ENCODE measurements at places on chromosomes 6 and 20. TPM values are rescaled to one million over a fixed set of nuclear protein-coding genes. Genes with fewer than 3 reads are reported as not detected.
A peak's percentile ranks its signal among the peaks of the same experiment; 100 is the strongest.

The CRISP3 gene
- not detected for total RNA-seq

The ELOVL2 gene
- total RNA-seq: not detected

GRCh38 chr6:41936073-41936837, 5.4 kb downstream of the CCND3 start:
- peak overlapping the region; percentile 100 for H3K4me3 ChIP-seq
- DNase-seq: peak; percentile 95
- H3K36me3 ChIP-seq: peaks cover 80% of the 10 kb centered on the region
- H3K27me3 ChIP-seq: no peaks in the 10 kb centered on the region
- H3K4me1 ChIP-seq: peaks cover 63% of the 10 kb centered on the region

GRCh38 chr6:142819603-142820337, 125.2 kb downstream of the HIVEP2 start:
- peaks cover 34% of the 10 kb centered on the region for H3K36me3 ChIP-seq
- DNase-seq: peak; percentile 58
- peaks cover 65% of the 10 kb centered on the region for H3K4me1 ChIP-seq
- peak overlapping the region; percentile 91 for H3K27ac ChIP-seq
- peak overlapping the region; percentile 77 for H3K4me3 ChIP-seq

- no peak overlapping the region for H3K27ac ChIP-seq
- no peak overlapping the region for H3K4me3 ChIP-seq
- peaks cover 24% of the 10 kb centered on the region for H3K4me1 ChIP-seq
- H3K27me3 ChIP-seq: no peaks in the 10 kb centered on the region
- DNase-seq: no peak
- peaks cover 6% of the 10 kb centered on the region for H3K36me3 ChIP-seq
Observed at GRCh38 chr20:10508060-10508459, 73.0 kb downstream of the SLX4IP start.

GRCh38 chr6:104573350-104573749, 286.4 kb downstream of the HACE1 start:
- H3K4me3 ChIP-seq: no peak overlapping the region
- no peaks in the 10 kb centered on the region for H3K27me3 ChIP-seq
- H3K27ac ChIP-seq: no peak overlapping the region
- no peaks in the 10 kb centered on the region for H3K36me3 ChIP-seq
- no peaks in the 10 kb centered on the region for H3K4me1 ChIP-seq
- DNase-seq: no peak

- peaks cover 4% of the 10 kb centered on the region for H3K4me1 ChIP-seq
- no peaks in the 10 kb centered on the region for H3K36me3 ChIP-seq
- no peak overlapping the region for H3K27ac ChIP-seq
- H3K4me3 ChIP-seq: no peak overlapping the region
- no peak for DNase-seq
- no peaks in the 10 kb centered on the region for H3K27me3 ChIP-seq
Observed at GRCh38 chr6:97069363-97069762, 144.8 kb downstream of the KLHL32 start.

The CRIP3 gene
- total RNA-seq: 0.67 TPM

DNA sequence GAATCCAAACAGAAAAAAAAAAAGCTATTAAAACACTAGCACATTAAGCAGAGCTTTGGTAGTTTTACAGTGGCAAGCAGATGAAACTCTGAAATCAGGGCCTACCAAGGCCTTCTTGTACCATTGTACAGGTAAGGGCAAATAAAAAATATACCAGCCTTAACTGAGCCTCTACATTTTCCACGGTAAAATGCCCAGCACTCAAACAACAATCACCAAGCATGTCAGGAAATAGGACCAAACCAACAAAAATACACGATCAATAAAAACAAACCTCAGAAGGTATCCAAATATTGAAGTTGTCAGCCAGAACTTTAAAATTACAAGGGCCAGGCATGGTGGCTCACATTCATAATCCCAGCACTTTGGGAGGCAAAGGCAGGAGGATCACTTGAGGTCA, 18.3 kb downstream of the TRERF1 start:
- H3K4me3 ChIP-seq: no peak overlapping the region
- no peak for DNase-seq
- peaks cover 52% of the 10 kb centered on the region for H3K36me3 ChIP-seq
- no peaks in the 10 kb centered on the region for H3K27me3 ChIP-seq
- H3K27ac ChIP-seq: no peak overlapping the region

GRCh38 chr20:3705491-3705969, 6.9 kb downstream of the SIGLEC1 start:
- H3K27me3 ChIP-seq: no peaks in the 10 kb centered on the region
- H3K4me3 ChIP-seq: no peak overlapping the region
- H3K36me3 ChIP-seq: no peaks in the 10 kb centered on the region
- no peak for DNase-seq
- H3K27ac ChIP-seq: no peak overlapping the region

The CAGE1 gene
- total RNA-seq: 0.12 TPM

The DSP gene
- 0.10 TPM for total RNA-seq

DNA sequence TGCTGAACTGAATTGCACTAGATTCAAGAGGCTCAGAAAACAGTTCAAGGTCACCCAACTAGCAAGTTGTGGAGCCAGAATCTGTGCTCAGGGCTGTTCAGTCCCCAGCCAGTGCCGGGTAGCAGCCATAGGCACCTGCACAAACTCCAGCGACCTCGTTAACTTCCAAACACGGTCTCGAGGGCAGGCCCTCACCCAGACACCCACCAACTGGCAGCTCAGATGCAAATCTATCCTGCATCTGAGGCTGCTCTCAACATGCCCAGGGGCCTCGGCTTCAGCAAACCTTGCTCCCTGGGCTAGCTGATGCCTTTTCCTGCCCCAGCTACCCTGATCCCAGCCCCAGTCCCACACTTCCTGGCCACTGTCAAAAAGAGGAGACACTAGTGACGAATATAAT, 3.7 kb downstream of the JPH2 start:
- DNase-seq: no peak
- H3K4me3 ChIP-seq: no peak overlapping the region
- H3K36me3 ChIP-seq: no peaks in the 10 kb centered on the region
- peaks cover 7% of the 10 kb centered on the region for H3K4me1 ChIP-seq

GRCh38 chr6:108174371-108175175, 8.8 kb downstream of the NR2E1 start:
- DNase-seq: peak; percentile 43
- no peak overlapping the region for H3K27ac ChIP-seq
- no peak overlapping the region for H3K4me3 ChIP-seq
- peaks cover 4% of the 10 kb centered on the region for H3K36me3 ChIP-seq

The VNN1 gene
- not detected for total RNA-seq

- no peak overlapping the region for H3K4me3 ChIP-seq
- peaks cover 91% of the 10 kb centered on the region for H3K4me1 ChIP-seq
- H3K36me3 ChIP-seq: peaks cover 10% of the 10 kb centered on the region
Observed at GRCh38 chr6:159976686-159977254, 7.9 kb downstream of the IGF2R start.

The RXRB gene
- total RNA-seq: 46.2 TPM

DNA sequence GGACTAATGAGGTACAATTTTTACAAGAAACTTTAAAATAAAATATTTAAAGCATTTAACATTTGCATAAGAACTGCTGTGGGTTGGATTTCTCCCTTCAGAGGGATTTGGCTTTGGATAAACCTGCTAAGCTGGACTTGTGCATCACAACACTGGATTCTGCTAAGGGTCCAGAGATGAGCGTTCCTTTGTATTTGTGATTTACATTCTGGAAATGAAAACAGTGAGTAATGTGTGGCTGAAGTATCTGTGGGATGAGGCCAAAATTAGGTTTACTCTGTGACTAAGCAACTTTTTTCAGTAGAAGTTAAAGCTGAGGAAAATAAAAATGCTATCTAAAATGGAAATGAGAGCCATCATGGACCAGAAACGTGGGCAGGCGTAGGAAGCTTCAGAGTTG, 494.3 kb downstream of the EPM2A start:
- no peak overlapping the region for H3K27ac ChIP-seq
- H3K36me3 ChIP-seq: no peaks in the 10 kb centered on the region

GRCh38 chr20:11350126-11351005, 567.3 kb upstream of the BTBD3 start:
- no peaks in the 10 kb centered on the region for H3K4me1 ChIP-seq
- H3K27me3 ChIP-seq: no peaks in the 10 kb centered on the region
- no peak for DNase-seq
- H3K36me3 ChIP-seq: no peaks in the 10 kb centered on the region
- no peak overlapping the region for H3K4me3 ChIP-seq

GRCh38 chr6:33375143-33375671, 16.4 kb upstream of the KIFC1 start:
- H3K4me3 ChIP-seq: no peak overlapping the region
- peaks cover 22% of the 10 kb centered on the region for H3K4me1 ChIP-seq
- no peaks in the 10 kb centered on the region for H3K36me3 ChIP-seq
- no peak for DNase-seq
- no peak overlapping the region for H3K27ac ChIP-seq

The HSPA1L gene
- 3.5 TPM for total RNA-seq

DNA sequence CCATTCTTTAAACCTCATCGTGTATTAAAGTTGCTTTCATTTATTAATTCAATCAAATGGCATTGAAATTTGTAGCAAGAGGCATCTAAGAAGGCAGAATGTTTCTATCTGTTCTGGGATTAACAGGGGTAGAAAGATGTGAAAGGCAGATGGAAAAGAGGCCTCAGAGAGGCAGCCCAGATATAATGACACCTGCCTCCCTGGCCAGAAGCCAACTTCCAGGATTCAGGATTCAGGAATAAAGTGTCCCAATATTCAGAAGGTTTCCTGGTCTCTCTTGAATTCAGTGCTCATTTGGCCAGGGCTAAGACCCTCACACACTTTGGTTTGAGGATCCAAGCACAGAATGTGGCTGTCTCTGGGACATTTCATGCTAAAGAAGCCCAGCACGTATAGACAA, 39.9 kb downstream of the HLA-B start:
- H3K4me1 ChIP-seq: no peaks in the 10 kb centered on the region
- H3K36me3 ChIP-seq: no peaks in the 10 kb centered on the region
- DNase-seq: no peak
- peaks cover 65% of the 10 kb centered on the region for H3K27me3 ChIP-seq

- peaks cover 12% of the 10 kb centered on the region for H3K36me3 ChIP-seq
- no peaks in the 10 kb centered on the region for H3K27me3 ChIP-seq
- peaks cover 30% of the 10 kb centered on the region for H3K4me1 ChIP-seq
- H3K27ac ChIP-seq: peak within 1 kb of the TSS; percentile 95
Observed at GRCh38 chr6:143510991-143511891, at the start of gene FUCA2. TSS of gene FUCA2 (minus strand) at chr6:143511720. CDS start at chr6:143511634, 86 bp downstream.

DNA sequence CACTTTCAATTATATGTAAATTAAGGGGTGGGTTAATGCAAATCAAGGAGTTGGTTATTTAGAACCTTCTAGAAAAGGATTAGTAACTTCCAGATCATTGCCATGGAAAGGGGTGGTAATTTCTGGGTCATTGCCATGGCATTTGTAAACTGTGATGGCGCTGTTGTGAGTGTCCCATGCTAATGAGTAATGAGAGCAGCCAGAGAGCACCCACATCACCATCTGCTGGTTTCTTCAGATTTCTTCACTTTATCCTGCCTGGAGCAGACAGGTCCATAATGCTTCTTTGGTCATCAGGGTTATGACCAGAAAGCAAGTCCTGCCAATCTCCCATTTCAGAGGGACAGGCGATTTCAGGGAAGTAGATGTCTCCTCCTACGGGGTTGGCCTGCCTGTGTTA, 311.3 kb upstream of the CNR1 start:
- H3K36me3 ChIP-seq: no peaks in the 10 kb centered on the region
- no peak overlapping the region for H3K4me3 ChIP-seq
- peaks cover 11% of the 10 kb centered on the region for H3K27me3 ChIP-seq
- no peak overlapping the region for H3K27ac ChIP-seq

The OVOL2 gene
- total RNA-seq: not detected

The RPS18 gene
- 3,135 TPM for total RNA-seq

The ARFGEF3 gene
- total RNA-seq: 0.06 TPM

- H3K4me3 ChIP-seq: no peak overlapping the region
- peaks cover 31% of the 10 kb centered on the region for H3K36me3 ChIP-seq
- H3K27ac ChIP-seq: no peak overlapping the region
- no peaks in the 10 kb centered on the region for H3K4me1 ChIP-seq
Observed at GRCh38 chr6:125888989-125889656, 67.4 kb upstream of the HINT3 start.

GRCh38 chr6:15502446-15503345, 160.1 kb downstream of the DTNBP1 start:
- H3K36me3 ChIP-seq: peaks cover 14% of the 10 kb centered on the region
- no peaks in the 10 kb centered on the region for H3K27me3 ChIP-seq
- no peak overlapping the region for H3K27ac ChIP-seq

- no peaks in the 10 kb centered on the region for H3K4me1 ChIP-seq
- H3K4me3 ChIP-seq: no peak overlapping the region
- H3K27ac ChIP-seq: no peak overlapping the region
- DNase-seq: no peak
- no peaks in the 10 kb centered on the region for H3K36me3 ChIP-seq
- H3K27me3 ChIP-seq: peaks cover 25% of the 10 kb centered on the region
Observed at GRCh38 chr6:41645007-41645618, 6.8 kb downstream of the MDFI start.

GRCh38 chr6:11615214-11615602, 77.7 kb downstream of the TMEM170B start:
- H3K36me3 ChIP-seq: no peaks in the 10 kb centered on the region
- H3K27ac ChIP-seq: no peak overlapping the region
- no peak overlapping the region for H3K4me3 ChIP-seq
- no peaks in the 10 kb centered on the region for H3K4me1 ChIP-seq
- no peak for DNase-seq

The CTSA gene
- 76.3 TPM for total RNA-seq

The C6orf132 gene
- not detected for total RNA-seq

The SYNJ2 gene
- 39.0 TPM for total RNA-seq

The GCLC gene
- total RNA-seq: 23.8 TPM

DNA sequence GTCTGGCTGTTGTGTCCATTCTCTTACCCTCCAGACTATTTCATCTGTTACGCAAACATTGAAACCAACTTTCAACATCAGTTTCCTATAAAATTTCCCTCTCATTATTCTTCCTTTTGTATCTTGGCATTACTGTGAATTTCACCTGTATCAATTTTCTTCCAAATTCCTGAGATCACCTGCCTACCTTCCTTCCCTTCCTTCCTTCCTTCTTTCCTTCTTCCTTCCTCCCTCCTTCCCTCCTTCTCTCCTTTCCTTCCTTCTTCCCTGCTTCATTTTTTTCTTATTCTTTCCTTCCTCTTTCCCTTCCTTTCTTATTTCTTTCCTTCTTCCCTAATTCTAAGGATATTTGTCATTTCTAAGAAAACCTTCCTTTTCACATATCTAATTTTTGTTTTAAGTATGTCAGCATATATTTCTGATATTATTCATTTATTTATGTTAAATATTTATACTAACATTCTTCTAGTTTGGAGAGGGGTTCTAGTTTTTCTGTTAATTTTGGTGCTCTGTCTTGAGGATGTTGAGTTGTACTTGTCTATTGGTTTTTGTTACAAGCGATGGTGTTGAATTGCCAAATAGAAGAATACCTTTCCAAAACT, 4.8 kb upstream of the SLC17A3 start:
- no peak overlapping the region for H3K27ac ChIP-seq
- H3K36me3 ChIP-seq: peaks cover 8% of the 10 kb centered on the region
- peaks cover 7% of the 10 kb centered on the region for H3K27me3 ChIP-seq
- no peak overlapping the region for H3K4me3 ChIP-seq

DNA sequence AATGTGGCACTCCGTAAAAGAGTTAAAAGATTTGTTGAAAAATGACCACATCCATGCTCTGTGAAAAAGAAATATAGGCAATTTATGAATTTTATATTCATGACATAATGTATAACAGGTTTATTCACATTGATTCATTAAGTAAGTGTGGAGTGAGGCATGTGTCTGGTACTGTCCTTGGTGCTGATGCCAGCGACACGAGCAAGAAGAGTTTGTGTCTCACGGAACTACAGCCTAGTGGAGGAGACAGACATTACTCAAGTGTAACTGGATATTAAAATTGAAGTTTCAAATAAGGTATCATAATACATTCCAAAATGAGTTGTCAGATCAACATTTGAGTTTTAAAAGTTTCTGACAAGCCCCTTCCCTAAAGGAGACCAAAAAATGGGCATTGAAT, 158.2 kb upstream of the PRND start:
- peaks cover 32% of the 10 kb centered on the region for H3K27me3 ChIP-seq
- H3K27ac ChIP-seq: no peak overlapping the region
- no peaks in the 10 kb centered on the region for H3K36me3 ChIP-seq
- no peak overlapping the region for H3K4me3 ChIP-seq
